ENCODE measurements at places on chromosomes 3 and 15.

DNA sequence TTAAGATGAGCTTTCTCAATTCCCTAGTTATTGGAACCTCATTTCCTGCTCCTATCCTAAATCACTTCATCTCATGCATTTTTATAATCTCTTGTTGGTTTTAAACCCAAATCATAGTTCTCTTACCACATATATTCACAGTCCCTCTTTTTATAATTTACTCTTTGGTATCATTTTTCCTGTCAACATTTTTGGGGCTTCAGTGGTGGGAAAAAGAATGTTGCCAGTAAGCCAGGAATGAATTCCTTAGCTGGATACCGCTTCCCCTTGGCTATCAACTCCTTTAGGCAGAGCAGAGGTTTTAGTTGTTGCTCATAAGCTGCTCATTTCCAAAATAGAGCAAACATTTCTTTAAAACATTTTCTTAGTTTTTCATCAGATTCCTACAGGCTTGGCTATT is 112.3 kb downstream of the GALK2 start:
- DNase-seq = no peak

DNA sequence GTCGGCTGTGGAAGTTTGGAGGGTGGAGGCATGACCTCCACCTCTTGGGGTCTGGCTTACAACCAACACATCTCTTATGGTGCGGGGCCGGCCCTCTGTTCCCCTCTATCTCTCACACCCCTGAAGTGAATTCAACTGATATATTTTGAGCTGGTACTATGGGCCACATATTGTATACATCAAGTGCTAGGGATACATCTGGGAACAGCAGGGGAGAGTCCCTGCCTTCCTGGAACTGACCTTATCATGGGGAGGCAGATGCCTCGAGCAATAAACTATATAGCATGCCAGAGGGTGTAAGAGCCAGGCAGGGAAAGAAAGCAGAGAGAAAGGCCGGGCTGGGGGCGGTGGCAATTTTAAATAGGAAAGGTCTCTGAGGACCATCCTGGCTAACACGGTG is 60.4 kb upstream of the TRPM1 start:
- no peak for DNase-seq

GRCh38 chr15:85707519-85708338 is 87.0 kb downstream of the KLHL25 start:
- DNase-seq = no peak

DNA sequence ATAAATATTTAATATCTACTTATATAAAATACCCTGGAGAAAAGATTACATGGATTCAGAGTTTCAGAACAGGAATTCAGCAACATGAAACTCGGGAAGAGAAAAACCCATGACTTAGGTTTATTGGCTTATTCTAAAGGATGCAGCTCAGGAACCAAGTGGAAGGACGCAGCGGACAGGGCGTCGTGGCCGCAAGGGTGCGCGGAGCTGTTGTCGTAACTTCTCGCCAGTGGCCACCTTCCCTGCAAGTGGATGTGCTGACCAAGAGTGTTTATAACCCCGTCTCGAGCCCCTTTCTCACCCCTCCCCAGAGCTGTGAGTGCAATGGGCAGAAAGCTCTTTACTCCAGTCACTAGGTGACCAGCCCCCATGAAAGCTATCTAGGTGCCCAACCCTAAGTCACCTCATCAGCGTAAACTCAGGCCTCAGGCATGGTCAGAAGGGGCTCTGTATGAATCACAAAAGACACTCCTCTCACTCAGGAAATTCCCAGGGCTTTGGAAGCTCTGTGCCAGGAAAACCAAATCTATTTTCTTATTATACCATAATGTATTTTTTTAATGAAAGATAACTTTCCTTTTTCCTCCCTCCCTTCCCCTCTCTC is 77.3 kb downstream of the CHRNA7 start:
- DNase-seq = no peak

DNA sequence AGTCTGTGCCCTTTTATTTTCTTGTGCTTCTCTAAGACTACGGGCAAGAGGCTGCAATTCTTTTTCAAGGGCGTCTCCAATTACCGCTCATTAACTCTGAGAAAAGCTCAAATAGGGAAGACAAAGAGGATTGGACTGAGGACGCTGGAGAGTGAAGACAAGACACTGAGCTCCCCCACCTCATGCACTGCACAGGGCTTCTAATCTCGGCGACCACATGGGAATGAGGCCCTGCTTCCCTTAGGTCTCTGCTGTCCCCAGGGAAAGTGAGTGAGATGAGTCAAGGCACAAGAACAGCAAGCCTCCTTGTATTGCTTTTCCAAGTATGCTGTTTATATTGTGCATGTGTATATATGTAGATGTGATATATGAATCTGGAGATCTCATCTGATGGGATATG is 392.2 kb upstream of the CFAP20DC start:
- DNase-seq = no peak

DNA sequence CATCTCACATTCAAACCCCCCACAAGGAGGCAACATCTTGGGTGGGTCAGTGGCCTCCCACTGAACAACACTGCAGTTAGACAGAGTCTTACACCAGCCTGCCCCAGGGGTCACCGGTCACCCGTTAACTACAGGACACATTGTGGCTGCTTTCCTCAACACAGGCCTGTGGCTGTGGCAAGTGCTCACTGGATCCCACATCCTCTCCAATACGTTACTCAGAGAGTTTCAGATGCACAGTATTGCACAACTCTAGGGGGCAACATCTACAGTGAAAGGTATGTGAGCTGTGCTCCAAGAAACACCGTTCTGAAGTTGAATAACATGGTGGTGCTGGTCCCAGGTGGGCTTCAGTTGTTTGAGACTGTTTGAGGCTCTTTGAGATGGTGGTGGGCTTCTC is 41.0 kb downstream of the CTDSPL start:
- no peak for DNase-seq

DNA sequence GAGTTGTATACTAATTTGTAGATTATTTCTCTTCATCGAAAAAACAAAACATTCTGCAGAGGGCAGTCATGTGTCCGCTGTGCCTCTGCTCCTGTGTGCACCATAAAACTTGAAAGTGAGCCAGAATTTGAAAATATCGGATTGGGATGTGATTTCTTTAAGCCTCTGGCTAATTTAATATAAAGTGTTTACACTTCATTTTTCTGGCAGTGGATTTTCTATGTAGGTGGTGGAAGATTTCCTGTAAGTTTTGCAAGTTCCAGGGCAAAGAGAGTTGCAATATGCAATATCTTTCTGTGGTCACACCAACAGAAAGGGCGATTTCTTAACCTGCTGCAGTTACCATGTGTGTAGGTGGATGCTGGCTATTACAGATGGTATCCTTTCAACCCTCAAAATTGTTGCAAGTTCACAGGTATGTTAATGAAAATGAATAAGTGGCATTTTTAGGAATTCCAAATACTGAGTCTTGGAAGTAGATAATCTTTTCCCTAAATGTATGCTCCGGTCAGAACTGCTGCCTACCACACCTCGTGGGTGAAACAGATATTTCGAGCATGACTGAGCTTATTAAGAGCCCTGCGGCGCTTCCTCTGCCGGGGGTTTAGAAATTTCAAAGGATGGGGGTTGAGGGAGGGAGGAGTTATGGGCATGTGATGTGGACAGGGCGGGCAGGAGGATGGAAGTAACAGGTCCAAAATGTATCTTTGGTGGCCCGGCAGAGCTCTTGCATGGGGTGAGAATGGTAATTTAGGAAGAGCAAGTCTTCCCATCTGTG is 134.0 kb downstream of the PGPEP1L start:
- DNase-seq = no peak

GRCh38 chr3:190840146-190840545 is 22.3 kb downstream of the GMNC start:
- no peak for DNase-seq

GRCh38 chr15:55420171-55420866 is 12.0 kb downstream of the PIERCE2 start:
- DNase-seq = no peak

GRCh38 chr3:54714035-54714434 is 213.8 kb downstream of the LRTM1 start:
- DNase-seq = no peak

DNA sequence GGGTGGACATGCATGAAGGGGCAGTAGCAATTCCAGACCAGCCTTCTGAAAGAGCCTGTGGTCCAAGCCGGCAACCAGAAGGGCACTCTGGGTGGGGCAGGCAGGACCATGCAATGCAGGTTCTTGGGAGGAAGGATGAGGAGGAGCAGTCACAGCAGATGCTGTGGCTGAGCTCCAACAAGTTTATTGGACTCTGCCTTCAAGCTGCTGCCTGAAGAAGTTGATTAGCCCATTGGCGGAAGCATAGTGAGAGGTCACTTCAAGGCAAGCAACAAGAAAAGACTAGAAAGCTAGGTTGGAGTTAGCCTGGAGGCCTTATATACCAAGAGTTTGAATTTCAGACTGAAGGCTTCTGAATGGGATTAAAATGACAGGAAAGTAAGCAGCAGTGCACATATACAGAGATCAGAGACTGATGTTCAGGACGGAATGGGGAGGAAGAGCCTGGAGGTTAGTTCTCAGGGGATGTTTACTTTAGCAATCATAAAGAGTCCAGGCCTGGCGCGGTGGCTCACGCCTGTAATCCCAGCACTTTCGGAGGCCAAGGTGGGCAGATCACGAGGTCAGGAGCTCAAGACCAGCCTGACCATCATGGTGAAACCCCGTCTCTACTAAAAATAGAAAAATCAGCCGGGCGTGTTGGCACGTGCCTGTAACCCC is 39.9 kb downstream of the SFMBT1 start:
- no peak for DNase-seq

DNA sequence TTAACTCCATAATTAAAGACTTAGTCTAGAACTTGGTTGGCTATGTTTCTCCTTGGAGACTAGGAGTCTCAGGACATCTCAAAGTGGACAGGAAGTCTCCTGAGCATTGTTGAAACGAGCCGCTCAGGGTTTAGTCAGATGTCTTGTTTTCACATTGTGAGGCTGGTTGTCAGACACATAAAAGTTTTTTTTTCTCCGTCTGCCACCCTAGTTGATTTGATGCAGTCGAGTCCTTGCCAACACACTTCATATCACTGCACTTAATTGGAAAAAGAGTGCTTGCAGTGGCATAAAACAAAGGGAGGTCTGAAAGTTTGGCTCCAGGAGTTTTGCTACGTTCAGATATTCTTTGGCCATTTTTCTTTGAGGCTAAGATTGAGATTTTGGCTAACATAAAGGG is 92.9 kb downstream of the USP13 start:
- no peak for DNase-seq

GRCh38 chr3:88440701-88441100 is 290.9 kb downstream of the C3orf38 start:
- no peak for DNase-seq

DNA sequence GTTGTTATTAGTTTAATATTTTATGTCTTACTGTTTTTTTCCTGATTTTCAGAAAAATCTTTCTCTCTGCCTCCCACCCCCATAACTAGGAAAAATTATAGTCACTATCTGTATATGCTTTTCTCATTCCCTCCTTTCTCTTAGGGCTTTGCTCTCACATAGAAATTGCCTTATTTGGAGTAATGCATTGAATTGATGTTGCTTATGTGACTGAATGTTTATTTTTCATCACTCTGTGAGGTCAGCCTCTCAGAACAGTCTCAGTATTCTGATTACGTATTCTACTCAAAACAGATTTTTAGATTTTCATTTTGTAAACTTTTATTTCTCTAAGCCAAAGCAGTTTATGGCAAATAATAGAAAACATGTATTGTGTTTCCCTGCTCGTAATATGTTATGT is 121.0 kb downstream of the SLMAP start:
- DNase-seq = no peak

DNA sequence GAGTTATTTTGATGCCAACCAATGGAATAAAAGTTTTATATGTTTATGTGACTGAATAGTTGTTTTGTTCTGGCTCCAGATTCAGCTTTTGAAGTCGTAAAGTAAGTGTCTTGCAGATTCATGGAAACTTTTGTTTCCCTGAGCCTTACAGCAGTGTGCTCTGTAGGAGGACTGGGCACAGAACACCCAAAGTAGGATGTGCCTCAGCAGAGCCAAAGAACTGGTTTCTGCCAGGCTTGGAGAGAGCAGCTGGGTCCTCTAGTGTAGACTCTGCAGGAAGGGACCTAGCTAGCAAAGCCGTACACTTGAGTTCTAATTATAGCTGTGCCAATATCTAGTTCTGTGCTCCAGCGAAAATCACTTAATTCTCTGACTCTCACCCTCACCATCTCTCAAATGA is 261.2 kb upstream of the DNAJC19 start:
- no peak for DNase-seq

- DNase-seq = no peak
Measured at GRCh38 chr3:156782921-156783320, 43.2 kb upstream of the LEKR1 start.

- no peak for DNase-seq
Measured at GRCh38 chr3:36557021-36557707, 176.9 kb downstream of the STAC start.

DNA sequence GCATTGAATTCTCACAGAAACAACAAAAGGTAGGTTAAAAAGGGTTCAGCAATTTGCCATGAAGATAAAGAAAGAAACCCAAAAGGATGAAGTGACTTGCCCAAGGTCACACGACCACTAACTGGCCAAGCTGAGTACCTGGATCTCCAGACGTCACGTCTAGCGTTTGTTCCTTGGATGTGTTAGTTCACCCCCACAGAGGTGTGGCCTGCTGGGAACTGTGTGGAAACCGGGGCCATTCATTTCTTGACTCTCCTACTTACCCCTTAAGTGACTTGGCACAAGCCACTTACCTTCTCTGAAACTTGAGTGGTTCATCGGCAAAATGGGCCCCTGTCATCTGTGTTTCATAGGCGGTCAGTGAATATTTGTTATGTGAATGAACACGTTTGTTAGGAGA is 244.3 kb upstream of the SLCO3A1 start:
- no peak for DNase-seq

DNA sequence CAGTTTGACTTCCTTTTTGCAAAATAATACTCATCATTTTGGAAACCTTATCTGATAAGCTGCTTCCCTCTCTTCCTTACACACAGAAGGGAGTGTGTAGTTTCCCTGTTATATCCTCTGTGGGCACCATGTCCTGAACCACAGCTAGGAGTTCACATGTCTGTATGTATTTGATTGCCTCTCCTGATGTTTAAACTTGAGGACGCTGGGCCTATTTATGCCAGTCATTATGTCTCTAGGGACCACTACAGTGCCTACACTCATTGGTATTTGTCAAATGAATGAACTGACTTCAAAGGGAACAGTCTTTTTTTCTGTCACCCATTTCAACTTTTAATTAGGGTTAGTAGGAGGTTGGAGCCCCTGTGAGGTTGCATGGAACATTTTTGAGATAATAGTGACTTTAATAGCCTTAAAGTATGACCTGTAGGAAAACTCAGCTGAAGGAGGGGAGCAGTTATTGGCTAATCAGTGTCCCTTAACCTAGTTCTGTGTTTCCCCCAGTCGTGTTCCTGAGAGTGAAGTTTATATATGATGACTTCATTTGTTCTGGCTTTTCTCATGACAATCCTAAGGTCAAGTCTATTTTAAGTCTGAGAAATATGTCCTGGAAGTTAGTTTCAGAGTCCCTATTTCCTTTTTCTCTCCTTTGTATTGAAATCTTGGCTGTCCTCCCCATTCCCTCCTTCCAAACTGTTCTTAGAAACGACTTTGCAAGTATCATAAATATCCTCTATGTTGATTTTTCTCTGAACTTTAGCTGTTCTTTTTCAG is 28.9 kb downstream of the PDE8A start:
- no peak for DNase-seq

GRCh38 chr3:74842141-74842540 is 227.7 kb upstream of the CNTN3 start:
- DNase-seq = no peak

GRCh38 chr3:69214241-69214640 is 91.8 kb upstream of the LMOD3 start:
- DNase-seq = no peak
